ENCODE measurements at places on chromosomes 5 and 9.

DNA sequence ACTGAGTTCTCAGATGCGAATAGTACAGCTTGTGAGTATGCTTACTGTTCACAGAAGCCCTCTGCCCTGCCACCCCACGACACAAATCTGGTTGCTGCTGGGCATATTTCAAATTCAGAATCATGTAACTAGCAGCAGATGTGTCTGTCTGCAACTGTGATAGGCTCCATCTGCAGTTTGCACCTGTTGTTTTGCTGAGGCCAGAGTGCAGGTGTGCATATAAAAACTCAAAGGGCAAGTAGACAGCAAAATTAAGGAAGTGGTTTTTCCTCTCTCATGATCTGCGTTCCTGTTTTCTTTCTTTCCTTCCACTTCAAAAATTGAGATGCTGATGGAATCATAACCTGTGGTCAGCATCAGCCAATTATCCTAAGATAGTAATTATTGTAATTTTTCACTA lies 1000.5 kb downstream of the PTPRD start:
- peak; percentile 55 for DNase-seq

DNA sequence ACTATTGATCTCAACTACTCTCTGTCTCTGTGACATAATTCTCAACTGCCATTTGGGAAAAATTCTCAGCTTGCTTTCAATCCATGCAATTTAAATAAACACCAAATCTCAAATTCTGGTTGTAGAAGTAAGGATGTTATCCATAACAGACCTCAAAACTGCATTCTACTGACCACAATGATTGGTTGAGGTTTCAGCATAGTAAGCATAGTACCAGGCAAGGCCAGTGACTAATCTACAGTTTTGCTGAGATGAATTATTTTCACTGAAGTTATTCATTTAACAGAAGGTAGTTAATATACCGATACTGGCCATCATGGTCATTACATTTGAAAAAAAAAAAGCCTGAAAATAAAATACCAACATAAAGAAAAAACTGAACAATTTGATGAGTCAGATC lies 488.0 kb upstream of the CDH18 start:
- DNase-seq = no peak

GRCh38 chr9:70556771-70557170 lies 142.3 kb upstream of the KLF9 start:
- DNase-seq = no peak

DNA sequence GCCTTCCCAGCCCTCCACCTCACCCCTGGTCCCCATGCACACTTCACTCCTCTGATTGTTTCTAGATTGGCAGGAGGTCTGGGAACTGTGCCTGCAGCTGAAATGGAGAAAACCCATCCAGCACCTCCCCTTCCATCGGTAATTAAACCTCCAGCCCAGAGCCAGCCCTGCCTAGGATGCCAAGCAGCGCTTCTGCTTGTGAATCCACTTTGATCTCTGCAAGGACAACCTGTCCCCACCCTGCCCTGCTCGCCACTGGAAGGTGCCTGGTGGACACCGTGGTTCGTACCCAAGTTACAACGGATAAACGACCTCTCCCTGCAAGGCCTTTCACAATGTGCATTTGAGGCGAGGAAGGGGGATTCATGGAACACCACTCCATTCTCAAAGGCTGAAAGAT lies 50.6 kb downstream of the IRX2 start:
- DNase-seq = no peak

DNA sequence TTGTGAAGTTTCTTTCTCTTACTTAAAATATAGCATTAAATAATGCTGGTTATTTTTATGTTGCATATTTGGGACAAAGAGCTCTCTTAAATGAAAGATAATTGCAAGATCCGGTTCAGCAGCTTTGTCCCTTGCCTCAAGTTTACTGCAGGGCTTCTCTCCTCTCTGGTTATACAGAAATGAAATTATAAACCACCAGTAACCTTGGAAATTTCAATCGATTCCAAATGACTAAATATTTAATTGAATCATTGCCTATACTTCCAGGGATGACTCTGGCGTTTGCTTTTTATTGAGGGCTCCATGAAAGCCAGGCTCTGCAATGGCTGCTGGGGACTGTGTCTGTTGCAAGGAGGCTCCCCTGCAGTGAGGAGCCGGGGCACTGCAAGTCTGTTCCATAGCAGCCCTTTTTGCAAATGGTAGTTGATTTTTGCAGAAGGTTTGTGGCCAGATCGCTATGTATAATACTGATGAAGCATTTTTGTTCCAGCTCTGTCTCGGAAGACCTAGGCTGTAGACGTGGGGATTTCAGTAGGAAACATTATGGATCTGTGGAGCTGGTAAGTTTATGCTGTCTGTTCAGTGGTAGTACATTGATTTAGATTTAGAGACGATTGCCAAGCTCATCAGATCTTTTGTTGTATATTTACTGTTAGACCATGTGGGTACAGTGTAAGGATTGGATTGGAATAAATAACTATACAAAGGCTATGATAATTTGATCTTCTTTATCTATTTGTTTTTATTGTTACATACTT lies at the start of gene GARNL3:
Gene GARNL3 (plus strand): TSS at position 313 of the 758 bp plus-strand sequence. CDS start 104 bp downstream, at position 417.
- no peak for DNase-seq

- DNase-seq = no peak
Observed at GRCh38 chr9:93188426-93189368, 4.8 kb downstream of the WNK2 start.

- DNase-seq = no peak
Observed at GRCh38 chr5:53378590-53379247, 101.7 kb upstream of the FST start.

DNA sequence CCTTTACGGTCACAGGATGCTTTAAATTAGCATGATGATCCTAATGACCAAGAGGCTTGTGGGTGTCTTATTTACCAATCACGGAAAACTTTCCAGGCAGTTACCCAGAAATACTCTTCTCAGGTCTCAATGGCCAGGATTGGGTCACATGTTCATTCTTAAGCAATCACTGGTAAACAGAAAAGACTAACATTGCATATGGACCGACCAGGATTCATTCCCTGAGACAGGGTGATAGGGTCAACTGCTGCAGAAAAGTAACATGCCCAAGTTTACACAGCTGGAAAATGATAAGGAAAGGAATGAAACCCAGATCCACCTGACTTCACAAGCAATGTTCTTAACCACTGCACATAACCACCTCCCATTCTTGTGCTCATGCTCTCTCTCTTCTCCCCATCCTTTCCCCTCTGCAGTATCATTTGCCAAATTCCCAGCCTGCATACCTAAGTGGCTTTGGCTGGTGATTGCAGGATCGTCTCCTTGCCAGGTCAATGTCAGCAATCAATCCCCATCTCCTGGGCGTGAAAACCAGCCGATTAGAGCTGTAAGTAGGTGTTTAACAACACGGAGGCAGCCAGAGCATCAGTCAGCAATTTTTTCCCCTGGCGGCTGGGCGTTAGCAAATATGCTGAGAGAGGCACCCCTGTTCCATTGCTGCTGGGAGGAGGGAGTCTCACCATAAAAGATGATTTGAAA lies 219.4 kb downstream of the NMUR2 start:
- DNase-seq = no peak

GRCh38 chr5:139911425-139912120 lies 116.0 kb downstream of the PSD2 start:
- DNase-seq = no peak
